GM12864 (cell line): ENCODE measurements at places on chromosomes 1 and 21.

- DNase-seq, result no peak
Measured at GRCh38 chr1:34055818-34056217, 109.2 kb downstream of the CSMD2 start.

GRCh38 chr1:233394860-233395717, 67.6 kb downstream of the MAP3K21 start:
- no peak for DNase-seq

DNA sequence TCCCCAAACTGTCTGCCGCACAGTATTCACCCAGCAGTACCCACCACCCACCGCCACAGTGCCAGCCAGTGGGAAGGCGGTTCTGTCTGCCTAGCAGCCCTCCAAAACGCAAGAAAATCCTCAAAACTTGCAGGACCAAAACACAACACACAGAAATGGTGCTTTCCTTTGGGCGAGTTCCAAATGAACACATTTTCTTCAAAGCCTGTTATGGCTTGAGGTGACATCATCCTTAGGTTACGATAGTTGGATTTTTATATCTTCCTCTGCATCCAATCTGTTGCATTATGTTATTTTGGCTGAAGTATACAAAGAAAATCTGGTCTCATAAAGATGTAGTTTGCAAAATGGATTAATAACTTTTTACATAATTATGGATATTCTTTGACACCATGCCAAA, 8.4 kb upstream of the SPRR3 start:
- no peak for DNase-seq

DNA sequence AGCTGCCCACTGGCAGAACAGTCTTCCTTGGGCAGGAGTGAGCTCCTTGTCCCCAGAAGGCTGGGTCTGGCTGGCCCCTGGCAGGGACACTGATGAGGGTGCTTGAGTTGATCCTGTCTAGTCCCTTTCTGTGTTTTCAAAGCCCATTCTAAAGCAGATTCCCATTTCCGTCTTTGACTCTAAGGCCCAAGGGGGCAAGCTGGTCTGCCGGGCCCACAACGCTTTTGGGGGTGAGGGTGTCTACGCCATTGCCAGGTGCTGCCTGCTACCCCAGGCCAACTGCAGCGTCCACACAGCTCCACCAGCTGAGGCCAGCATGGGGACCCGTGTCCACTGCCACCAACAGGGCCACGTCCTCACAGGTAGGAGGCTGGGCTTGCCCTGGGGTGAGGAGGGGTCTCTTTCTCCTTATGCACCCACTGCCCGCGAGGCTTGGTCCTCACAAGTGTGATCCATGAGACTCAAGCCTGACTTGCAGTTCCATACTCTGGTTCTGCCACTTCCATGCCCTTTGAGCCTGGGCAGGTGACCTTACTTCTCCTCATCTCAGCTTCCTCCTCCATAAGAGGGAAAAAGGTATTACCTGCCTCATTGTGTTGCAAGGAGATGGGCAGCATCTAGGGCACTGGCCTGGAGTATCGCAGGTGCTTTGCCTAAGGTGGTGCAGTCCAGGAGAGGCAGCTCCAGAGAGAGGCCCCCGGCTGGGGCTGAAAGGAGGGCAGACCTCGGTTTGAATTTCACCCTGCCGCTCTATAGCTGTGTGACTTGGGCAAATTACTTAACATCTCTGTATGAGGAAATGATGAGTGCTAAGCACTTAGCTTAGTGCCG, 20.2 kb downstream of the PCSK9 start:
- no peak for DNase-seq

- DNase-seq, result no peak
Measured at GRCh38 chr1:31266547-31266946, 26.9 kb upstream of the NKAIN1 start.

DNA sequence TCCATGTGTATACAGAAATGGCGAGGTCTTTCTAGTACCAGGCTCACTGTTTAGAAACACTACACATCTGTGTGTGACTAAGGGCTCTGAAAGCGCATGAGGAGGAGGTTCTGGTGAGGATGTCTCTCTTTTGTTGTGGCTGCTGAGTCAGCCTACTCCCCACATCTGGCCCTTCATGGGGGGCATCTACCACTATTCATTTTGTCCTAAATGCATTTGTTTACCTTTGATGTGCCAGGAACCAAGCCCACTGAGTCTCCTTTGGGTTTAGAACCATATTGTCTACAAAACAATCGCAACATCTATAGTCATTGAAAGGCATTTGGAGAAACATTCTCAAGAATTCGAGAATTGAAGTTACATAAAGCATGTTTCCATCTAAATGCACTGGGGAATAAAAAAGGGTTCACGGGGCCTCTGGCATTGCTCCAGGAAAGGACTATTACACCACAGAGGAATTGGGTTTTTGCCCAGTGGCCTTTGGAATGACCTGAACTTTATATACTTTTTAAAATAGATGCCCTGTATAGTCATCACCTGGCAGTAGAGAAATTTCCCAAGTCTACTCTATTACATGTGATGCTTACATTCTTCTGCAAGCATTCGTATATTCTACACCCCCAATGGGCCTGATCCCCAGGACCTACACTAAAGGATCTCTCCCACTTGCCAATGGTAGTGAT, 35.1 kb upstream of the ADORA3 start:
- DNase-seq, result no peak

- no peak for DNase-seq
Measured at GRCh38 chr21:32336711-32337110, 38.1 kb downstream of the MRAP start.

DNA sequence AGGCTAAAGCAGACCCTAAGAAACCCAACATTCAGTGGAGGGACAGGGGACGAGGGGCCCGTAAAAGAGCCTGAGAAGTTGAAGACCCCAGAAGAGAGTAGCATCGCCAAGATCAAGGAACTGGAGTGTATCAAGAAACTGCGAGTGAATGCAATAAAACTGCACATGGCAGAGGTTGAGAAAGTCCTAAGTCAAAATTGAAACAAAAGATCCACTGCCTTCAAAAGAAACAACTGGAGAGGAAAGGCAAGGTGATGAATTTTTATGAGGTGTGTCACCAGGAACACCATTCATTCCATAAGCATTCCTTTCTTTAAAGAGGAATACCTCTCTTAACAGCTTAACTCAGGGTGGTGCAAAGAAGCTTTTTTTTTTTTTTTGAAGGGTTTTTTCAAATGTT, 38.3 kb upstream of the ADORA3 start:
- DNase-seq, result no peak

DNA sequence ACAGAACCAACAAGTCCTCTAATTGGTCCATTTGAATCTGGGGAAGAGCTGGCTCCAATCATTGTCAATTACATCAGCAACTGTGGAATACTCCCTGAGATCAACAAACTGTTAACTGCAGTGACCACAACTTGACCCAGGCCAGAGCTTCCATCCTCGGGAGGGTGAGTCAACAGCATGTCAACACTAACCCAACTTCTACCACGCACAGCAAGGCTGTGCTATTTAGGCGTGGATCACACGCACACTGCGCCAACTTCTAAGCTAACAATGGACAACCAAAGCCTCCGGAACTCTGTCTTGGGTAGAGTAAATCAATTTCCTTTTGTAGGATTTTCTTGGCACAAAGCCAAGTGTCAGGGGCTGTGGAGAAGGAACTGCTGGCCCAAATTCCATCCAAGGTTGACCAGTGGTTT, 30.4 kb downstream of the APP start:
- no peak for DNase-seq

DNA sequence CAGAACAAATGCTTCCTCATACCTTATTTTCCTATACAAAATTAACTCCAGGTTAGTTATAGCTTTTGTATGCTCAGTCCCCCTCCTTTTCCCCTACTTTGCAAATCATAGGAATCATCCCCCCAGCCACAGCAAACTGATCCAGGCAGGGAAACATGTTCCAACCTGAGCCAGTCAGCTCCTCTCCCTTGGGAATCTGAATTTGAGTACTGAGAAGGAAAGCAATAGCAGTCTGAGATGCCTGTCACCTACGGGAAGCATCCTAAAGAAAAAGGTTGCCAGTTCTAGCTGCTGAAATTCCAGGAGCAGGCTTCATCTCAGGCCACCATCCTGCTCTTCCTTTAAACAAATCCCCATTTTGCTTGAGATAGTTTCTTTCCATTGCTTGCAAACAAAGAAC, 6.9 kb downstream of the ADSS2 start:
- DNase-seq, result no peak

GRCh38 chr1:7043191-7043549, 257.9 kb downstream of the CAMTA1 start:
- no peak for DNase-seq

DNA sequence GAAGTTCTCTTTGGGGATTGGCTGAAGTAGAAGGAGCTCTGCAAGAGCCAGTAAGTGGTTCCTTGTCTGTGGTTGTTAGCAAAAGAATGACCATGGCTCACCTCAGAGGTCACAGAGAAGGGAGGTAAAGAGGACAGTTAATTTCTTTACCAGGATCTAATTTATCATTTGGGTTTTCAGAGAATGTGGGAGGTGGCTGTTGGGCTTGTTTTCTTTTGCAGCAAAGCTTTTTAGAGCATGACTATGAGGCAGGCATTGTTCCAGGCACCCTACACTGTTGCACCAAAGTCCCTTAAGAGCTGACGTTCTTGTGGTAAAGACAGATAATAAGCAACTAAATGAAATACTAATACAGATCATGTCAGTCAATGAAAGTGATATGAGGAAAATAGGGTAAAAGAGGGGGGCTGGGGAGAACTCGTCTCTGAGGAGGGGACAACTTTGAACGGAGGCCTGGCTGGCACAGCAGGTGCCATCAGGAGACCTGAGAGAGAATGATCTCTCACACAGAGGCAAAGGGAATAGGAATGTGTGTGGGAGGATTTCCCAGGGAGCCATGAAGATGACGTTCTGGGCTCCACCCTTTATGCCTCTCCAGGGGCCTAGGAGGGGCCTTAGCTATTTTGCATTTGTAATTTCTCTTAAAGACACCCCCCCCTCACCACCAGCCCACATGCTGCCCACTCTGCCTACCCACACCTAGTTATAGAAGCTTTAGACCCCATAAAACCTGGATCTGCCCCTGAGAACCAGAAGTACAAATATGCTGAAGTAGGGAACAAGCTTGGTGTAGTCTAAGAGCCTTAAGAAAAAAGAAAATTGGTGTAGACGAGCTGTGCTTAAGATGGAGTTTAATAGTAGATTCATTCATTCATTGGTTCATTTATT, 177.5 kb downstream of the ROR1 start:
- no peak for DNase-seq

DNA sequence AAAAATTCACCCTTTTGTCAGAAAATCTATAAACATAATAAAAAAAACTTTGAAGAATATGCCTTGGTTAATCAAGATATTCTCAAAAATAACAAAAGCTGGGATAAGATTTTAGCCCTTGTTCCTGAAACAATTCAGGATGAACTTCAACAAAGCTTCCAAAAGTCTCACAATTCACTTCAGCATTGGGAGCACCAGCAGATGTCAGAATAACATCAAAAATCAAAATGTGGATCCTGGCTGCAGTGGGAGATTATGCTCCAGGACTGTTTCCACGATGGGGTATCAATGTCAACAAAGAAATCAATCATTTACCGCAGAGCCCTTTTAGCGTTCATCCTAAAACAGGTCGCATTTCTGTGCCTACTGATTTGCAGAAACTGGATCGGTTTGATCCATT, 35.2 kb downstream of the ZNF670 start:
- DNase-seq, result no peak

DNA sequence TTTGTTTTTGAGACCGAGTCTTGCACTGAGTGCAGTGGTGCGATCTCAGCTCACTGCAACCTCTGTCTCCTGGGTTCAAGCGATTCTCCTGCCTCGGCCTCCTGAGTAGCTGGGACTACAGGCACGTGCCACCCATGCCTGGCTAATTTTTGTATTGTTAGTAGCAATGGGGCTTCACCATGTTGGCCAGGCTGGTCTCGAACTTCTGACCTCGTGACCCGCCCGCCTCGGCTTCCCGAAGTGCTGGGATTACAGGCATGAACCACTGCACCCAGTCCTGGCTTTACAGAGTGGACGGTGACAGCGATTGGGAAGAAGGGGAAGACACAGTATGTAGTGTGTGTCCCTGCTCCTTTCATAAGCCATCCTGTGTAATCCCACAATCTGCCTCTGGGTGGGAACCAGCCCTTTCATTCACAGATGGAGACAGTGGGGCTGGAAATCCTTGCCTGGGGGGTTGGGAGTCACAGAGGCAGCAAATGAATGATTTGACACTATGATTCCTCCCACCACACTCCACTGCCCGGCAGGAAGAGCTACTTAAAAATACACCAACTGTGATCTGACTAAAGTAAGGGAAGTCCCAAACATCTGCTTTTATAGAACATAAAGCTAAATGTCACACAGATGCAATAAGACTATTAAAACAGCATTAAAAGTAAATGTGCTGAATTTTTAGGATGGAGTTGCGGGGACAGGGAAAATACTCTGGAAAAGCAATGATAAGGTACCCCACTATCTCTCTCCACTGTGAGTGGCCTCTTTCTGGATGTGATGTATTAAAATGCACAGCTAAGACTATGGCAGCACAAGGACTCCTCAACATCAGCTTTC, 4.5 kb downstream of the PARP1 start:
- DNase-seq, result no peak

DNA sequence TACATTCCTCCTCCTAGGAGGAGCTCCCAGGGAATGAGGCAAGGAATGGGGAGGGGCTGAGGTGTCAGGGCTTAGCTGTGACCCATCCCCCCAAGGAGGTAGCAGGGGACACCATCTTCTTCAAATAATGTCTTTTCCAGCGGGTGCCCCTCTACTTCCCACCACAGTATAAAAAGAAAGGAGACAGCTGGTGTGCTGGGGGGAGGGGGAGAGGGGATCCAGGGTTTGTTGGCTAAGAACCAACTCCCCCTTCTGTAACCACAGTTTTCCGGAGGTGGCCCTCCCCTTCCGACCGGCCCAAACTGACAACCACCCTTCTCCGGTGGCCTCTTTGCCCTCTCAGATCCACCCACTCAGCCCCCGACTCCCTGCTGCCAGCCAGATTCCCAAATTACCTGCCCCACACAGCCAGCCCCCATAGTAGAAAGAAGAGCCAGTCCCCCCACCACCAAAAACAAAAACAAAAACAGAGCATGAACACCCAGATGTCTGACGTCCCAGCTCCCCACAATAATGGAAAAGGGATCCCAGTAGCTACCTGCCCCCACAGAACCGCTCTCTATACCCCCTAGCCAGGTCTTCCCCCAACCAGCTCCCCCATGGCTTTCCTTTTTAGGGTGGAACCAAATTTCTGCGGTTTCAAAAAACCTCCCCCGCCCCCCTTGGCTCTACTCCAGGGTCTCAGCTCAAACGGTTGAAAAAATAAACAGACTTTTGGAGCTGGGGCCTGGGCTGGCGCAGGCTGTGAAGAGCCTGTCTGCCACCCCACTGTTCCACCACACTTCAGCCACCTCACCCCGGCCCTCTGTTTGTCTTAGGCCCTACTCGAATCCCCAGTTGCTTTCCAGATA, 2.1 kb downstream of the ARHGEF2 start:
- no peak for DNase-seq

DNA sequence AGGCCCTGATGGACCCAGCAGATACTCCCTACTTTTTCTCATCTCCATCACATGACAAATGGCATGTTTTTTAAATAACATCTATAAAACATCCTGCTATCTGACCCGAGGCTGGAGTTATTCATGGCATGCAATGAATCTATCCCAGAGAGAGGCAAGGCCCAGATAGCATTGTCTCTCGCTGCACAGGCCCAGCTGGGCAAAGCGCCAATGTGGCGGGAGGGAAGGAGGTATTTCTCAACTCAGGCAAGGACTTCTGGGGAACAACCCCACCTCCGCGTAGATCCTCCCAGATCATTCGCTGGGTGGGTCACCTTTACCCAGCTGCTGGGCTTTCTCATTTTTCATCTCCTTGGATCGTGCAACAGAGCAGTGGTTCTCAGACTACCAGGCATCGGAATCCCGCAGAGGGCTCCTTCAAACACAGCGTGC, 59.8 kb downstream of the ERG start:
- DNase-seq, result no peak

- no peak for DNase-seq
Measured at GRCh38 chr1:156797212-156797871, 19.3 kb downstream of the SH2D2A start.
